ENCODE measurements at places on chromosomes 16 and 17.

DNA sequence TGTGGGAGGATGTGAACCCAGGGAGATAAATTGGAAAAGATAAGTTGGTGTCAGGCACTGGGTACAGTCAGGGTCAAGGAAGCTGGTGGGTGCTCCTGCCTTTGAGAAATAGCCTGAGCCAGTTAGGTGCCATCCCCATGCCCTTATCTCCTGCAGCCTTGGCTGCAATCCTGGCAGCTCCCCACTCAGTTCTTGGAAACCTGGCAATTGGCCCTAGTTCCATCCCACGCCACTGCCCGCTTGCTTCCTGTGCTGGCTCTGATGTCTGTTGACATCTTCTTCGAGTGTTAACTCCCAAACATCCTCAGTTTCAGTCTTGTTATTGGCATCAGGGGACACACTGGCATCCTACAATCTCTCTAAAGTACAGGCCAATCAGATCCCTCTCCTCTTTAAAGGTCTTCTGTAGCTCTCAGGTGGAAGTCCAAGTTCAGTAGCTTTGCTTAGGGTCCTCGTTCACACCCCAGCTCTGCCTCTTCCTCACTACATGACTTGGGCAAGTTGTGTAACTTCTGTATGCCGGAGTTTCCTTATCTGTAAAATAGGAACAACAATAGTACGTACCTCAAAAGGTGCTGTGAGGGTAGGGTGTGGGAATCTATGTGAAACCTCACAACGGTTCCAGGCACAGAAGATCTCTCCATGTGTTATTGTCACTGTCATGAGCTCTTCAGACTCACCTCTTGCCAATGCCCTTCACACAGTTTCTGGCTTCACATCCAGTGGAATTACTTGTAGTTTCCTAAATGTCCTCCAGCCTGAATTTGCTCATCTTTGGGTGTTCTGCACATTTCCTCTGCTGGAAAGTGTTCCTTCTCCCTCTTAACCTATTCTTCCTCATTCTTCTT, 13.5 kb upstream of the PRKAR1A start:
- no peak for DNase-seq

DNA sequence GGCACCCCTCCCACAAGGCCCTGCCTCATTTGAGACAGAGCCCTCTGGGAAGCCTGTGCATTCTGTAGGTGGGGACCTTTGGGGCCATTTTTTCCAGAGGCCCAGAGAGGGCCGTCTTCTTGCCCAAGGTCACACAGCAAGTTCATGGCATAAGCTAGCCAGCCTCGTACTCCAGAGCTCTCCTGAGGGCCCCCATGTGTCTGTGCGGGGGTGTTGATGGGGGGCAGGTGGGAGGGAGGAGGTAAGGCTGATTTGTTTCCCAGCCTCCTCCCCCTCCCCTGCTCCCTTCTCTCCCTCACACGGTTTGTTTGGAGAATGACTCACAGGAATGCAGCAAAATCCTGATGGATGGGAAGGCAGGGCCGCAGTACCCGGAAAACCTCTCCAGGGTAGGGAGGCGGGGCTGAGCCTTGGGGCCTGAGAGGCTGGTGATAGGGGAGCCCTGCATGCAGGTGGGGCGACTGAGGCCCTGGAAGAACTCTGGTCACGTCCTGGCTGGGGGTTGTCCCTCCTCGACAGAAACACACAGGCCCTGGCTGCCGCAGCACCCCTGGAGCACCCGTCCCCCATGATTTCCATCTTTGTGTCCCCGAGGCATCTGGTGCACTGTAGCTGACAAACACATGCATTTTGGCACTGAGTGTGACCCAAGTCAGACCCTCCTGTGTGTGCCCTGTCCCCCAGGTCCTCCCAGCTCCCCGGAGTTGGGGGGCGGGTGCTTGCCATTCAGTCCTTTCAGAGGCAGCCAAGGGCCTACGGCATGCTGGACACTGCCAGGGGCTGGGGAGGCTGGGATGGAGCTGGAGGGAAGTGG, 29.7 kb downstream of the RAI1 start:
- no peak for DNase-seq

DNA sequence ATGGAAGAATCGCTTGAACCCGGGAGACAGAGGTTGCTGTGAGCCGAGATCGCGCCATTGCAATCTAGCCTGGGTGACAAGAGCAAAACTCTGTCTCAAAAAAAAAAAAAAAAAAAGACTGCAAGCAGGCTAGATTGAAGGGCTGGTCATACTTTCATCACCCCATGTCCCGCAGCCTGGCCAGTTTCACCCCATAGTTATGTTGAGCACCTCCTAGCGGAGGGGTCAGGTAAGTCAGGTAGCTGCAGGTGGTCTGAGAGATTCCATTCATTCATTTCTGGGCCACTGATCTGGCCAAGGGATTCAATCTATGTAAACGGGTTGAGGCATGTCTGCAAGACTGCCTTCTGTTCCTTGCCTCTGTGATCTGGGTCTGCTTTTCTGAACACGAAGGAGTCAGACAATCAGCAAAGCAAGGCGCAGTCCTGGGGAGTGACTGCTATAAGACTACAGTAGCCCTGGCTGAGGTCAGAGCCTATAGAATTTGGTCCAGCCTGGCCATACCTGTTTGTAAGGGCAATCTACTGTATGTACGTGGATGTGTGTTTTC, 23.6 kb upstream of the BPTF start:
- no peak for DNase-seq

- no peak for DNase-seq
Measured at GRCh38 chr17:67210915-67211314, 34.1 kb downstream of the HELZ start.

GRCh38 chr16:19003935-19004334, 20.2 kb downstream of the TMC7 start:
- DNase-seq = no peak

DNA sequence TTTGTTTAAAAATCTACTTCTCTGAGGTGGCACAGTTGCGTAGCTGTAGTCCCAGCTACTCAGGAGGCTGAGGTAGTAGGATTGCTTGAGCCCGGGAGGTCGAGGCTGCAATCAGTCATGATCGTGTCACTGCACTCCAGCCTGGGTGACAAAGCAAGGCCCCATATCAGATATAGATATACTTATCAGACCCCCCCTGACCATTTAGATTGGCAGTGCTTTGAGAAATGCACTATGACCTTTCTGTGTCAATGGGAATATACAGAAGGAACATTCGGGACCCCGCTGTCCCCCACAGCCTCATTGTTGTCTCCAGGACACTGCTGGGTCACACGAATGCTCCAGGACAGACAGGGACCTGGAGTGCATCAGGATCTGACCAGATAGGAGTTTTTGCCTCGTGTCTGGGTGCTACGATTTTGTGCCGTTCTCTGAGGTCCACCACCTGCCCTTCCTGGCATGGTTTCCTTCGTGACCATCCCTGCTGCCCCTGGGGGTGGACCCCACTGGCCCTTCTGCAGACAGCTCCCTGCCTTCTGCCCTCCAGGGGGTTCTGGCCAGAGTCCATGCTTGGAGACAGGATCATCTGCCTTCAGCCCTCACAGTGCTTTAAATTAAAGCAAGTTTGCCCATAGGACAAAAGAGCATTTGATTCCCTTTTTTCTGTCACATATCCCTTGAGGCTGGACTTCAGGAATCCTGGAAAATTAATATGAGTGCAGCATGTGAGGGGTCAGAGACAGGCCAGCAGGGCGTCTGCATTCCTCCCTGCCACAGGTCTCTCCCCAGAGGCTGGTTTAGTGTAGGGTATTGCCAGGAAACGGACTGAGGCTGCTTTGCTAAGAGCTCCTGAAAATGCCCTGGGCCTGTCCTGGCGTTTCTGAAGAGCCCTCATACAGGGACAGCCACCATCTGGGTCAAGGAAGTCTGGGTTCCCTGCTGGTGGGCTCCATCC, 19.3 kb downstream of the PLD6 start:
- no peak for DNase-seq

GRCh38 chr16:21264571-21265036, 13.5 kb downstream of the CRYM start:
- no peak for DNase-seq
